ENCODE measurements at places on chromosomes 4 and X.

DNA sequence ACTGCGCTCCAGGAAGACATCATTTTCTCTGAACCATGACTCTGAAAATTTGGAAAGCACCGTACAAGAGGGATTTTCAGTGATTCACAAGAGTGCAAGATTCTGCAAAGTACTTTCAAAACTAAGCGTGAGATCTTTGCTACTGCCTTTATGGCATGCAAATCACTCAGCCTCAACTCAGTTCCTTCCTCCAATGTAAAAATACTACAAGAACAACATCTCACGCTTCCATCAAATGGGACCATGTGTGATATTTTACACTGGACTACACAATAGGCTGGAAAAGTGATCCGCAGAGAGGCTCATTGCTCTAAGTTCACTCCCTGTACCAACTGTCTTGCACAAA lies 674 bp upstream of the IL15 start:
- no peak for DNase-seq

DNA sequence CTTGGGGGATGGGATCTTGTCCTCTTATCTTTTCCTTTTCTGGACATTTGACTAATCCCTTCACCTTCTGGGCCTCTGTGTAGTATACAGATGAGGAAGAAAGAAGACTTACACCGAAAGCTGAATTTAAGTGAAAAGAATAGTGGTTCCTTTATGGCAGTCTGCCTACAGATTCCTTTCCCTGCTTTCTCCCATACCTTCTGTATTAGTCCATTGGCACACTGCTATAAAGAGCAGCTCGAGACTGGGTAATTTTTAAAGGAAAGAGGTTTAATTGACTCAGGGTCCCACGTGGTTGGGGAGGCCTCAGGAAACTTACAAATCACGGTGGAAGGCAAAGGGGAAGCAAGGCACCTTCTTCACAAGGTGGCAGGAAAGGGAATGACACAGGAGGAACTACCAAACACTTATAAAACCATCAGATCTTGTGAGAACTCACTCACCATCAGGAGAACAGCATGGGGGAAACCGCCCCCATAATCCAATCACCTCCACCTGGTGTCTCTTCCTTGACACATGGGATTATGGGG lies 34.0 kb upstream of the CD38 start:
- DNase-seq = no peak

DNA sequence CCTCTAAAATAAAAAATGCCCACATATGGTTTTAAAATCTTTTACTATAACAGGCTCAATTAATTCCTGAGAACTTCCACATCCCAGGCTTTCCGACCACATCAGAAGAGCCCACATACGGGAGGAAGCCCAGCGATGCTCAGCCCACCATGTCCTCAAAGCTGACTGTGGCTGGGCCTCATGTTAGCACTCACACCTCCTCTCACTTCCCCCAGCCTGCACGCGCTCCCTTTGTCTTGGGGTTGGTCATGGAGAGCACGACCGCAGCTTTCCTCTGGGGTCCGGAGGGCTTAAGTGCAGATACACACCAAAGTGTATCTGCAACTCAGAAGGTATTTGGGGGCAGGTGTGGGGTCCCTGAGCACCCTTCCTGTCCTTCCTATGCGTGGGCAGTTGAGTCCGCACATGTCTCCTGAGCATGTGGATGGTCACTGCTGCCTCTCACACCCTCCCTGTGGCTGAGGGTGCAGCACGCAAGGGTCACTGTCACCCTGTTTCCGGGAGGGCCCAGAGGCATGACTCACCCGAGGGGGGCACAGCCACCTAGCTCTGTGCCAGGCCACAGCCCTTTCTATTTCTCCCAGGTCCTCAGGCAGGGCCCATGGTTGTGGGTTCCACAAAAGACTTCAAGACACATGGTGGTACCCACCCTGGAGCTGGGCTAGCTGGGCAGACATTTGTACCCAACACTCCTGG lies 21.2 kb downstream of the WDR1 start:
- no peak for DNase-seq

DNA sequence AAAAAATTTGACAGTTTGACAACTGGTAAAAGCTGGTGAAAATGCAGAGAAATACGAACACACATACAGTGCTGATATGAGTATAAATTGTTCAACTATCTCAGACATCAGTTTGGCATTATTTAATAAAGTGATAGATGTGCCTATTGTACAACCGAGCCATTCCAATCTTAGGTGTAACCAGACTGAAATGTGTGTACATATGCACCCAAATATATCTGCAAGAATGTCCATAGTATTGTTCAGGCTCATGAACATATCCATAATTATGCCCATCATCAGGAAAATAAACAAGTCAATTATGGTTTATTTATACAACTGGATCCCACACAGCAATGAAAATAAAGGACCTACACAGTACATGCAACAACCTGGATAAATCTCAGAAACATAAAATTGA lies 188.9 kb upstream of the DDX53 start:
- DNase-seq = no peak

DNA sequence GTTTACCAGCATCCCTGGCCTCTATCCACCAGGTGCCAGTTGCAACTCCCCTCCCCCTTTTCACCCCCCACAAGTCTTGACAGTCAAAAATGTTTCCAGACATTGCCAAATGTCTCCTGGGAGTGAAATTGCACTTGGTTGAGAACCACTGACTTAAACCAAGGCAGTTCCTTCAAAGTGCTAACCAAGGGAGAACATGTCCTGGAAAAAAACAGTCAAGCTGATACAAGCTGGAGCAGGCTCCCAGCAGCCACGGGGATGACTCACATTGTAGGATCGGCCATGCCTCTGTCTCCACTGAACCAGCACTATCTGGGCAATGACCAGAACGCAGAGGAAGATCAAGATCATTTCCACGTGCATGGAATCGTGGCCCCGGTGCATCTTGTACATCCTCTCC lies 11.4 kb downstream of the RNF175 start:
- no peak for DNase-seq

DNA sequence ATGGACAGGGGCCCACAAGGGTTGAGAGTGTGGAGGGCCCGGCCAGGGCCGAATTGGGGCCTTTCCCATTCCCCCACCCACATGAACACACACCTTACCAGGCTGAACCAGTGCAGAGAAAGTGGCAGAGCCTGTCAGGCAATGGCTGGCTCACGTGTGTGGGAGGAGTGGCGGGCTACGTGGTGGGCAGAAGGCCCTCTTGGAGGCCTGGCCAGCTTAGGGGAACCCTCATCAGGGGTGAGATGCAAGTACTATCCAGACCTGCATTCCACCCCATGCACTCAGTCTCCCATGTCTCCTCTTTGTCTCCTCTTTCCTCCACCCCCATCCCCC lies 965 bp downstream of the TCEAL4 start:
- peak; percentile 31 for DNase-seq

GRCh38 chrX:39599339-39599738 lies 498.4 kb downstream of the BCOR start:
- no peak for DNase-seq

- no peak for DNase-seq
Observed at GRCh38 chr4:91170768-91171167, 1043.6 kb downstream of the CCSER1 start.

DNA sequence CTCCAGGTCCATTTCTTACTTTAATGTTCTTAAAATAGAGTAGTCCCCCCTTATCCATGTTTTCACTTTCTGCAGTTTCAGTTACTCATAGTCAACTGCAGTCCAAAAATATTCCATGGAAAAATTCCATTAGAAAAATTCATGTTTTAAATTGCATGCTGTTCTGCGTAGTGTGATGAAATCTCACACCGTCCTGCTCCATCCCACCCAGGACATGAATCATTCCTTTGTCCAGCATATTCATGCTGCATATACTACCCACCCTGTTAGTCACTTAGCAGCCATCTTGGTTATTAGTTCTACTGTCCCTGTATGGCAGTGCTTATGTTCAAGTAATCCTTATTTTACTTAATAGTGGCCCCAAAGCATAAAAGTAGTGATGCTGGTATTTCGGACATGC lies 5.4 kb upstream of the PDLIM5 start:
- no peak for DNase-seq

DNA sequence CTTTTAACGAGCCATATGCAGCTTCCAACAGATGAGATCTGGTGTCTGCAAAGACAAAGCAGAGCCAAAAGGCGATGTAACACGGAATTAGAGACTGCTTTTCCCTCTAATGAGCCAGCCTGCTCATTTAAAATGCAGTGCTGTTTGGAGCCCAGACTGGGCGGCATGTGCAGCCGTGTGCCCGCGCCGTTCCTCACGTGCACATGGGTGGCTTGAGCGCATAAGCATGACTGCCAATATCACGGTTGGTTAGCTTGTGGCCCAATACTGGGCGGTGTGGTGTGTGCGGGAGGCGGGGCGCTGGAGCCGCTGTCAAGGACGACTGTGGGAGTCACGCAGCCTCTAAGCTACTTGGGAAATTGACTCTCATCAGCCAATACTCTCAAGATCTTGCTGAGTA lies 87.0 kb upstream of the SCOC start:
- DNase-seq = no peak

- no peak for DNase-seq
Observed at GRCh38 chr4:41361794-41362526, 105.2 kb downstream of the UCHL1 start.

GRCh38 chrX:70336767-70337166 lies 46.9 kb downstream of the KIF4A start:
- DNase-seq = no peak

- DNase-seq = no peak
Observed at GRCh38 chr4:31234494-31234893, 514.3 kb downstream of the PCDH7 start.

- no peak for DNase-seq
Observed at GRCh38 chr4:128553686-128554515, 255.6 kb upstream of the JADE1 start.

- DNase-seq = no peak
Observed at GRCh38 chr4:4984186-4984585, 35.1 kb downstream of the CYTL1 start.

- DNase-seq = no peak
Observed at GRCh38 chr4:139658185-139658584, 7.4 kb upstream of the MGST2 start.

DNA sequence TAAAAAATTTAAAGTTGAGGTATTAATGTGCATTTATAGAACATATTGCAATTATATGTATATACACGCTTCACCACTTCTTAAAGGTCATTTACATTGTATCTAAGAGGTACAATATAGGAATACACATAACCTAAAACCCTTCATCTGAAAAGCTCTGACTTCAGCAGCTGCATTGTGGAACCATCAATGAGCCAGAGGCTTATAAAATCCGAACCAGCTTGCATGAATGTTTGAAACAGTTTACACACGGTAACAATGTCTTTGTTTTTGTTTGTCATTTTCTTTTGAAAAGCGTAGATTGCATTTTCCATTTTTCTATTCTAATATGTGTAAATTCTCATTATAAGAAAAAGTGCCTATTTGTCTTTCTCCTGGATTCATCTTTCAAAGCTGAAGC lies 221.6 kb downstream of the DCLK2 start:
- no peak for DNase-seq
